Stimulated activated CD8-positive, alpha-beta memory T cell treated with anti-CD3 and anti-CD28 coated beads, Interleukin-7, amount 100 ng/mL, for 1 hour (primary cell): ENCODE measurements at places on chromosomes 3 and 15.

DNA sequence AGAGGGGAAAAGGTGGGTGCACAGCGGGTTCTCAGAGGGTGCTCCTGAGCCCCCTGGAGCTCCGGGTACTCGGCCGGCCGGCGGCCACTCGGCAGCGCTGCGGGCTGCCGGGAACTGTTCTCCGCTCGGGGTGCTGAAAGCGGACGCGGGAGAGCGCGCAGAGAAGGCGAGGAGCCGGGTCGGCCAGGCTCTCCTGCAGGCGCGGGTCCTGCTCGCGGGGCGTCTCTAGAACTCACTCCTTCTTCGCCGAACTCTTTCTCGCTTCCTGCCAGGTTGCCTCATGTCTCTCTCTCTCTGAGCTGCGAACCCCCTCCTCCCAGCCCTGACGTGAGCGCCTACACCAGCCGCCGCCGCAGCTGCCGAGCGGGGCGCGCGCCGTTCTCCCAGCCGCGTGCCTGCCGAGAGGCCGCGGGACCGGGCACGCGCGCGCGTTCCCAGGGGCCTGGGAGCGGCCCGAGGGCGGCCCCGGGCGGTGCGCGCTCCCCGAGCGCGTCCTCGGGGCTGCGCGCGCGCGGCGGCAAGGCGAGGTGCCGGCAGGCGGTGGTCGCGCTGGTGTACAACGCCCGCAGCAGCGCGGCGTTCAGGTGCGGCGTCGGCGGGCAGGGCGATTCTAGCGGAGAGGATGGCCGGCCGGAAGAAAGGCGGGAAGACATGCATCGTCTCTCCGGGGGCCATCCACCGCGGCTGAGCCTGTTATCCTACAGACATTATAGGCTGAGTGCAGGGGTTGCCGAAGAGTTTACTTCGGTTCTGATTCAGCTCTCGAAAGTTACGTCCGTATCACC lies at the start of gene PEX5L:
Gene PEX5L, minus strand, starts transcription at position 267 of the 785 bp plus-strand sequence. CDS start 338 bp downstream, outside the sequence.
- no peak for DNase-seq

- no peak for DNase-seq
Observed at GRCh38 chr15:59160880-59161593, 45.6 kb upstream of the LDHAL6B start.

DNA sequence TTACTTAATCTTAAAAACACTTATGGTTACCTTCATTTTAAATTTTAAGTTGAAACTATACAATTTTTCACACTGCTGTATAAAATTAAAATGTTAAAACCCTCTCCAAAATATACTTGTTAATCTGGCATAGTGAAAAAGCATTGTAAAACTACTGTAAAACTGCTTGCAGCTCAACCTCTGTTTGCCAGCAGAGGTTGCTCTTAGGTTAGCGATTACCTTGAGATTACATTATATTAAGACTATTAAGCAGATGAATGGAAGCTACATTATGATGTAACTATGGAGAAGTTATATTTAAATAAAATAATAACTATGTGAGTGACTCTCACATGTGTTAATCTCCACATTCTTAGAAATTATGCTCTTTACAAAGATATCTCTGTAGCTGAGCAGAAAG lies 143.6 kb upstream of the SLITRK3 start:
- DNase-seq: no peak

DNA sequence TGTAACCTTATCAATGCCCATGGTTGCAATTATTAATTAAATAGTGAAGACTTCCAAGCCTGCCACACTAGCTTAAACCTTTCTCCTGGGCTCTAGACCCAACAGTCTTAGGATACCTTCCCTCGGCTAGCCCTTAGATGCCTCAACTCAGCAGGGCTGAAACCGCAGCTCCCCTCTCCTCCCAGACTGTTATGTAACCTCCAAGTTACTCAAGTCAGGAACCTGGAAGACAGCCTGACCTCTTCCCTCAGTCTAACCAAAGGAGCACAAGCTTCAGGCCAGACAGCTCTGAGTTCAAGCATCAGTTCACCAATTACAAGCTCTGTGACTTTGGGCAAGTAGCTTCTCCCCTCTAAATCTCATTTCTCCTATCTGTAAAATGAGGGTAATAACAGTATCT lies 70.5 kb upstream of the HACD2 start:
- DNase-seq: no peak

DNA sequence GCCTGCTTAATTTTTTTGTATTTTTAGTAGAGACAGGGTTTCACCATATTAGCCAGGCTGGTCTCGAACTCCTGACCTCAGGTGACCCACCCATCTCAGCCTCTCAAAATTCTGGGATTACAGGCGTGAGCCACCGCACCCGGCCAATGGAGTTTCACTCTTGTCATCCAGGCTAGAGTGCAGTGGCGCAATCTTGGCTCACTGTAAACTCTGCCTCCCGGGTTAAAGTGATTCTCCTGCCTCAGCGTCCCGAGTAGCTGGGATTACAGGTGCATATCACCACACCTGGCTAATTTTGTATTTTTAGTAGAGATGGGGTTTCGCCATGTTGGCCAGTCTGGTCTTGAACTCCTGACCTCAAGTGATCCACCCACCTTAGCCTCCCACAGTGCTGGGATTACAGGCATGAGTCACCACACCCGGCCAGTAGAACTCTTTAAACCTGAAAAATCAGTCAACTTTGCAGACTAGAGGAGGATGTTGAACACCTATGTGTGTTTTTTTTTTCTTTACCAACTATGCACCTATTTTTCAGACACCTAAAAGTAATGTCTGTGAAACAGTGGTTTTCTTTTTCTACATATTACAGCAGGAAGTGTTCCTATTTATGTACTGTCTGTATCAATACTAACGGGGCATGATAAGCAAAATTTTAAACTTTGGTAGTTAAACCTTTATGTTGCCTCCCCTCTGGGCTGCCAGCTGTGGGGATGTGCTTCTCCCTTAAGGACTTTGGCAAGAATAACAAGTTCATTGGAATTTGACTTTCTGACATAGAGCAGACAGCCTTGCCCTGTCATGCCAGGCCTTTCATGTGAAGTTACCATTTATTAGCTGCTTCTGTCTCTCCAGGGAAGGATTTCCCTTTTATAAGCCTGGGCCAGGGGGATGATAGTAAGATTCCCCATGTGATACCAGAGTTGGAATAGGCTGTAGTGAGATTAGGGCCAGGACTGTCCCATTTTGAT lies 8.1 kb downstream of the ARIH2 start:
- no peak for DNase-seq
